Natural killer cell (primary cell): ENCODE measurements at places on chromosomes 3 and 15. TPM values are rescaled to one million over a fixed set of nuclear protein-coding genes. Genes with fewer than 3 reads are reported as not detected.

- no peaks in the 10 kb centered on the region for H3K36me3 ChIP-seq
These were observed 21.2 kb upstream of the MTMR14 start for GRCh38 chr3:9627901-9628633.

Gene ITIH1
- total RNA-seq = not detected

DNA sequence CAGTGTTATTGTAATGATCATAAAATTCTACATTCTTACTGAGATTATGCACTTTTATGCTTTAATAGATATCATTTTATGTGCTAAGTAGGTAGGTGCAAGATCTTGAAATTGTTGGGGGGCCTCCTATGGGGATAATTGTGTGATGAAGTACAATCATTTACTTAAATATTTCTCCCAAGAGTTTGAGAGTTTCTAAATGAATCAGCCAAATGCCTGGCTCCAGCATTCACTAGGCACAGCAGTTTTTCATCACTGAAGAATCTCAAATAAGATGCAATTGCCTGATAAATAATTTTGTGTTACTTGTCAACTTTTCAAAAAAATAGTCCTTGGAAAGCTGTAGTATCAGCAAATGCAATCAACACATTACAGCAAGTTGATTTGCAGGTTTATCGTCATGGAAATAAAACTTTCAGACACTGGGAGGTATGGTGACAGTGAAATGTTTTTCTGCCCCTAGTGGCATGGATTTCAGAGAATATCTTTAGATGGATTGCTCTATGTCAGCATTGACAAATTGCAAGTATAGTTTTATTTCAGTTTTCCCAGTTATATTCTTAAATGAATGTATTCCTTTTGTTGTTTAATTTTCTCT lies 167.1 kb downstream of the NEK11 start:
- no peaks in the 10 kb centered on the region for H3K4me1 ChIP-seq
- no peak for DNase-seq

- H3K27ac ChIP-seq = no peak overlapping the region
- DNase-seq = no peak
- H3K36me3 ChIP-seq = peaks cover 32% of the 10 kb centered on the region
- H3K4me1 ChIP-seq = no peaks in the 10 kb centered on the region
- no peak overlapping the region for H3K4me3 ChIP-seq
These were observed 31.3 kb upstream of the FAH start for GRCh38 chr15:80121546-80121945.

DNA sequence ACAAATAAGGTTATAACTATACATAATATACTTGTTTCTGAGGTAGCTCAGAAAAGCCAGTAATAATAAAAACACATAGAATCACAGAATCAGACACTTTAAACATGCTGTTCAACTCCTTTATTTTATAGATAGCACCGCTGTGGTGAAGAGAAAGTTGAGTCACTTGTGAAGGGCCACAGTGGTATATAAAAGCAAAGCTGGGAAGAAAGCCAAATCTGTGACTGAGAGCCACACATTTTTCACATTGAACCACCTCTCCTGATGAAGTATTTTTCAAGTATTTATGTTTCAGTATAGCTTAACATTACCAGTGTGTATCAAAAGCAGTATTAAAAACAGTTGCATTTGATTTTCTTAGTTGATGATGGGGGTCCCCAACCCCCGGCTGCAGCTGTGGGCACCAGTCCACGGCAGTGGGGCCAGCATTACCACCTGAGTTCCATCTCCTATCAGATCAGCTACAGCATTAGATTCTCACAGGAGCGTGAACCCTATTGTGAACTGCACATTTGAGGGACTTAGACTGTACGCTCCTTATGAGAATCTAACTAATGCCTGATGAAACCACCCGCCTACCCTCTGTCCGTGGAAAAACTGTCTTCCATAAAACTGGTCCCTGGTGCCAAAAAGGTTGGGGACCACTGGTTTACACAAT lies 46.2 kb downstream of the TBL1XR1 start:
- peaks cover 15% of the 10 kb centered on the region for H3K4me1 ChIP-seq
- no peaks in the 10 kb centered on the region for H3K27me3 ChIP-seq
- DNase-seq = no peak

DNA sequence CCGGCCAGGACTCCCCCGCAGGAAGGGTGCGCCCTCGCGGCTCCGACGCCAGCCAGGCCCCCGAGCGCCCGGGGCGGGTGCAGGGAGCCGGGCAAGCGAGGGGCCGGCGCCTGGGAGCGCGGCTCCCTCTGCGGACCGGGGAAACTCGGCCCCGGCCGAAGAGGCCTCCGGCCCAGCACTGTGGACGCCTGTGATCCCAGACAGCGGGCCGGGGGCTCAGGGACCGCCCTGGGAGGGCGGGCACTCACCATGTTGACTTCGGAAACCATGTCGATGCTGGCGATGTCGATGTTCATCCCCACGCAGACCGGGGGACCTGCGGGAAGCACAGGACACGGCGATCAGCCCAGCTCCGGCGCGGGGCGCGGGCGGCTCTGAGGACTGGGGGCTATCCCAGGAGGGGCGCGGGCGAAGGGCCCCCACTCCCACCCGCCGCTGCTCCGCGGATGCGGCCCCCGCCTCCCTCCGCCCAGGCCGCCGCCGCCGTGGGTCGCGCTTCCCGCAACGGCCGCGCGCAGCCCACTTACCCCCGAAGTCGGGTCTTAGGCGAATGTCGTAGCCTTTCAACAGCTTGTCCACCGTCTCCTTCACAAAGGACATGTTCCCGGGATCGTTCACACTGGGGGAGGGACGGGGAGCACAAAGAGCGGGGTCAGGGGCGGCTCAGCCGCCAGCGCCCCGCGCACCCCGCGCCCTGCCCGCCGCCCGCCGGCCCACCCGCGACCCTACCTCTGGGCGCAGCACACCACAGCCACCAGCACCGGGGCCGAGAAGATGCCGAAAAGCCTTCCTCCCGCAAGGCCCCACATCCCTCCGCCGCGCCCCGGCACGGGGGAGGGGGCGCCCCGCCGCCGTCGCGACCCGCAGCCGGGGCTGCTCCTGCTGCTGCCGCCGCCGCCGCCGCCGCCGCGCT lies at the start of gene GABRB3:
Gene GABRB3 (minus strand): TSS at position 913 of the 913 bp plus-strand sequence.
- no peak within 1 kb of the TSS for H3K4me3 ChIP-seq
- H3K4me1 ChIP-seq = no peaks in the 10 kb centered on the region
- H3K36me3 ChIP-seq = no peaks in the 10 kb centered on the region
- no peak within 1 kb of the TSS for H3K27ac ChIP-seq
- peaks cover 2% of the 10 kb centered on the region for H3K27me3 ChIP-seq

DNA sequence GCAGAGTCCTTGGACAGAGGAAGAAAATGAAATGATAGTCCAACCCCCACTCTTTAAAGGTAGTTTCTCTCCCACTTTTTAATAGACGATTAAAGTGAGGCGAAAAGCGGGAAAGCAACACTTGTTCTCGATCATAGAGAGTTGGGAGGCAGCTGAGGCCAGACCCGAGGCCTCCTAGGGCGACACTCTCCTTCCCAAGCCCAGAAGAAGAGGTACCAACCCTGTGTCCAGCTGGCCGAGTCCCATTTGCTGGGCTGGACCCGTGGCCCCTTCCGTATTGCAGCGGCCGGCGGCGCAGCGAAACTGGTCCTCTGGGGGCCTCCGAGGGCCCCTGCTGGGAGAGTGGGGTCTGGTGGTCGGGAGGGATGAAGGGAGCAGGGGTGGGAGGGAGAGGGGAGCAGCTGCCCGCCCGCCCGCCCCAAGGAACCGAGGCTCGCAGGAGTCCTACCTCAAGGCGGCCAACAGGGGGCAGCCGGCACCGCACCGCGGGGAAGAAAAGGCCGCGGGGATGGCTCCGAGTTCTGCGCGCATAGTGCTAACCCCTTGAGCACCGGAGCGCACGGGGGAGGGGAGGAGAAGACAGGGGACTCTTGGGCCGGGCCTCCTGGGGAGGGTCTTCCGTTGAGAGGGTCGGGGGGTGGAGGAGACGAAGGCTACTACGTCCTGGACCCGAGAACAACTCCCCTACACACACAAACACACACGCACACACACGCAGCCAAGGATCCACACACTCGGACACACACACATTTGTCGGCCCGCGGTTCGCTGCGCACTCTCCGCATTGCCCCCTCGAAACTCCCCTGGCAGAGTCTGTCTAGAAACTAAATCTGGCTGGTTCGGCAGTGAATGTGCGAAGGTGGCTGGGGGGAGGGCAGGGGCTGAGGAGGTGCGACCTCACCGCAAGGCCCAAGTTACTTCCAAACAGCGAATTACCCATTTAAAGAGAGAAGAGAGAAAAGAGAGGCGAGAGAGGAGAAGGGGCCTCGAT lies 2.0 kb downstream of the WNT5A start:
- no peaks in the 10 kb centered on the region for H3K36me3 ChIP-seq
- H3K27me3 ChIP-seq = peaks cover 36% of the 10 kb centered on the region
- no peak overlapping the region for H3K27ac ChIP-seq
- DNase-seq = peak; percentile 44
- H3K4me3 ChIP-seq = no peak overlapping the region
- no peaks in the 10 kb centered on the region for H3K4me1 ChIP-seq

GRCh38 chr3:42056840-42057239 lies 34.3 kb upstream of the TRAK1 start:
- no peaks in the 10 kb centered on the region for H3K36me3 ChIP-seq
- no peak for DNase-seq
- H3K27me3 ChIP-seq = no peaks in the 10 kb centered on the region
- peak overlapping the region; percentile 53 for H3K27ac ChIP-seq
- H3K4me1 ChIP-seq = peaks cover 4% of the 10 kb centered on the region

Gene ADAMTS9
- total RNA-seq = not detected

DNA sequence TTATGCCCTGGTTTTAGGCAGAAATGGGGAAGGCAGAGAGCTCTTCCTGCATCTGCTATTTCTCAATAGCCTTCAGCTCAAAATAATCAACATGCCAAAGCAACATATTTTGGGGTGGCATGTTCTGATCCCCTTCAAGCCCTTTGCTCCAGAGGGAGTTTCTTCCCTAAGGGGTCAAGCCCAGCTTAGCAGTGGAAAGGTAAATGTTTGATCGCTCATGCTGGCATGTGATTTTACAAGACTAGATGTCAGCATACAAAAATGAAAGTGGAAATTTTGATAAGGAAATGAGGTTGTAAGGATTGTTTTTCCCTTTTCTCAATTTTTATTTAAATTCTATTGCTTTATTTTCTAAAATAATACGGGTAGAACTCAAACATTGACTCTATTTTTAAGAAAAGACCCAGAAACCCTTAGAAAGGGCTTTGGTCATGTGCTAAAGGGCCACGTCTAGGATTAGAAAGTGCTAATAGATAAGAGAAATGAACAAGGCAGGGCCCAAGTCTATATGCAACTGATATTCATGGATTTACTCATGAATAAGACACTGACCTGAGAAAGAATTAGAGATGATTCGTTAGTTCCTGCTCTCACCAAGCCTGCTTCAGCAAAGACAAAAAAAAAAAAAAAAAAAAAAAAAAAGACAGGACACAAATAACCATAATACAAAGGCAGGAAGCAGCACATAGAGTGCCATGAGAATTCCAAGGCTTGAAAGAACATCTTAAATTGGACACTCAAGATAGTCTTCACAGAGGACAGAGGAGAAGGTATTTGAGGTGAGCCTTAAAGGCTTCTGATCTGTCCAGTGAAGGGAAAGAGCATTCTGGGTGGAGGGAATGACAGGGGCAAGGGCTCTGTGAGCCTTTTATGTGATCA lies 55.0 kb upstream of the NR2E3 start:
- H3K27ac ChIP-seq = no peak overlapping the region
- H3K27me3 ChIP-seq = no peaks in the 10 kb centered on the region
- no peaks in the 10 kb centered on the region for H3K4me1 ChIP-seq
- H3K36me3 ChIP-seq = no peaks in the 10 kb centered on the region

GRCh38 chr3:35602395-35602936 lies 36.9 kb upstream of the ARPP21 start:
- H3K27me3 ChIP-seq = no peaks in the 10 kb centered on the region
- H3K4me1 ChIP-seq = no peaks in the 10 kb centered on the region
- DNase-seq = no peak

DNA sequence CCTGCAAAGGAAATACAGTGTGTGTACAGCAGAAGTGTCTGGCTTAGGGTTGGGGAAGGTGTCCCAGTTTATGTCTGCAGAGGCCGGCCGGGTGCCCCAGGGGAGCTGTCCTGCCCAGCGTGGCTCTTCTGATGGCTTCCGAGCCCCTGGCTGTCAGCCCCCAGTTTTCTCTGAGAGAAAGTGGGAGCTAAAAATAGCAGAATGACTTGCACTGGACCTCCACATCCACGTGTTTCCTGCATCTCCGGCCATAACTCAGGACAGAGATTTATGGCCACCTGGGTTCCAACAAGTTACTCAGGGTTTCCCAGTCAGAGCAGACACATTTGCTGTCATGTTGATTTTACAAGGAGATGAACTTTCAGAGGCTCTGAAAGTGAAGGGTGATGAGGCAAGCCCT lies 192.0 kb downstream of the ATP10A start:
- peaks cover 12% of the 10 kb centered on the region for H3K27me3 ChIP-seq
- H3K4me3 ChIP-seq = no peak overlapping the region
- DNase-seq = no peak

- no peak overlapping the region for H3K4me3 ChIP-seq
- no peak overlapping the region for H3K27ac ChIP-seq
- no peaks in the 10 kb centered on the region for H3K4me1 ChIP-seq
- no peaks in the 10 kb centered on the region for H3K27me3 ChIP-seq
These were observed 544.1 kb upstream of the MDFIC2 start for GRCh38 chr3:70856414-70857162.

- no peaks in the 10 kb centered on the region for H3K36me3 ChIP-seq
- H3K4me1 ChIP-seq = no peaks in the 10 kb centered on the region
- H3K27ac ChIP-seq = no peak overlapping the region
- no peak overlapping the region for H3K4me3 ChIP-seq
- DNase-seq = no peak
These were observed 666.8 kb upstream of the ARPP21 start for GRCh38 chr3:34972481-34972880.

Gene GABRB3
- total RNA-seq = not detected

GRCh38 chr3:9598783-9599387 lies 45.3 kb upstream of the LHFPL4 start:
- H3K27ac ChIP-seq = no peak overlapping the region
- H3K4me1 ChIP-seq = no peaks in the 10 kb centered on the region
- peaks cover 15% of the 10 kb centered on the region for H3K27me3 ChIP-seq
- H3K36me3 ChIP-seq = no peaks in the 10 kb centered on the region

Gene IMPG2
- total RNA-seq = 0.73 TPM

Gene DTWD1
- 14.1 TPM for total RNA-seq

DNA sequence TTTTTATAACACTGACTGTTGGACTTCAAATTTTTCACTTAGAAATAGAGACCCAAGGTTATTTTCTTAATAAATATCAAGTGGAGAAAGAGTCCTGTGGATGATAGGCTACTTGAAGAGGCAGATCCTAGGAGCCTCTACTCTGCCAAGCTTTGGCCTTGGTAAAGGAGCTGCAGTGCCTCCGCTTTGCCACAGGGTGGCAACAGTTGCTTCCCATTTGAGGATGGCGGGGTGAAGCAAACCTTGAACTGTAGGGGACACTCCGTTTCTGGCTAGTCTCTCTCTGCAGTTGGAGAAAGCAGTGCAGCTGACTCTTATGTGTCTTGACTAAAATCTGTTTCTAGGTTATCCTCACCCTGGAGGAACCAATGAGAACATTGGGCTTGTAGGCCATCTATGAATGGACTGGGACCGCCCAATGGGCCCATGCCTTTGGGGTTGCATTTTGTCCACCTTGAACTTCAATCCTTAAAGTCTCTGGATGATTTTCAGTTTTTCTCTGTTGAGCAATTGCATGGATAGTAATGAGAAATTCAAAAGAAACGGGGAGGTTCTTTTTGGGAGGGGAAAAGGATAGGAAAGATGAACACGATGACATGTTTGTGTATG lies 9.8 kb downstream of the SCG5 start:
- no peak overlapping the region for H3K27ac ChIP-seq
- H3K4me3 ChIP-seq = no peak overlapping the region
- peak; percentile 64 for DNase-seq
